ENCODE measurements at places on chromosomes 1 and 21. TPM values are rescaled to one million over a fixed set of nuclear protein-coding genes. Genes with fewer than 3 reads are reported as not detected.

Gene TTLL10
- total RNA-seq = not detected

Gene C1QTNF12
- total RNA-seq = 1.7 TPM

Gene OR2T34
- total RNA-seq = not detected

Gene FTCD
- total RNA-seq = 0.08 TPM

All from A549 treated with DMSO at 1 μM for 4 hours (cell line).